ENCODE measurements at places on chromosomes 2 and 18. TPM values are rescaled to one million over a fixed set of nuclear protein-coding genes. Genes with fewer than 3 reads are reported as not detected.
A peak's percentile ranks its signal among the peaks of the same experiment; 100 is the strongest.

DNA sequence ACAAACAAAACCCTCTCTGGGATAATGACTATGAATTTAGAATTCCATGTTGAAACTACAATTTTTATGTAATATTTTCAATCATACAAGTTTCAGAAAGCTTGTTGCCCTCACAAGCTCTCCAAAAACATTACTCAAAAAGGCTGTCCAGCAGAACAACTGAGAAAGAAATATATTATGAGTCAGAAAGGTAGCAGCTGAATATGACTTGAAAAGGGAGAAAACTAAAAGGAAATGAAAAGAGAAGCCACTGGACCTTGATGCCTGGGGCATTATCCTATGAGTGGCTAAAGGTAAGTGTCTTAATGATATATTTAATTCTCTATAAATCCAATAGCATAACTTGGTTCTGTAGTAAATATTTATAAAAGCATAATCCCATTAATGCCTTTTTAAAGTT, 61.8 kb downstream of the NXPH2 start:
- H3K36me3 ChIP-seq: no peaks in the 10 kb centered on the region
- no peaks in the 10 kb centered on the region for H3K27me3 ChIP-seq
- no peak overlapping the region for H3K27ac ChIP-seq

DNA sequence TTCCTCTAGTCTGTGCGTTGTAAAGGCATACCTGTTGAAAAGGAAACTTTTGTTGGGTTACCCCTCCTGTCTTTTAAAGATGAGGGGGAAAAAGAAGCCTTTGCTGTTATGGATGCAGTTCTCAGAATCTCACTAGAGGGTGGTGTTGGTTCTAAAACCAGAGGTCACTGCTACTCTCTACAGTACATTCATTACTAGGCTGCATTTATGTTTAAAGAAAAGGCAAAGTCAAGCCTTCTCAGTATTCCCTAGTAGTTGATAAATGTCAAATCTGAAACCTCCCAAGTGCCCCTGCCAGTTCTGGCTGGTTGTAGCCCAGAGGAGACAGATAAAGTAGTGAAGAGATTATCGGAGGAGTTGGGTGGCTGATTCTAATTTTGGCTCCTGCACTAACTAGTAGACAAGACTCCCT, 1.4 kb upstream of the PLCL1 start:
- no peak for DNase-seq
- no peaks in the 10 kb centered on the region for H3K27me3 ChIP-seq
- H3K27ac ChIP-seq: no peak overlapping the region
- peak overlapping the region; percentile 32 for H3K4me3 ChIP-seq
- peaks cover 40% of the 10 kb centered on the region for H3K4me1 ChIP-seq
- H3K36me3 ChIP-seq: no peaks in the 10 kb centered on the region

DNA sequence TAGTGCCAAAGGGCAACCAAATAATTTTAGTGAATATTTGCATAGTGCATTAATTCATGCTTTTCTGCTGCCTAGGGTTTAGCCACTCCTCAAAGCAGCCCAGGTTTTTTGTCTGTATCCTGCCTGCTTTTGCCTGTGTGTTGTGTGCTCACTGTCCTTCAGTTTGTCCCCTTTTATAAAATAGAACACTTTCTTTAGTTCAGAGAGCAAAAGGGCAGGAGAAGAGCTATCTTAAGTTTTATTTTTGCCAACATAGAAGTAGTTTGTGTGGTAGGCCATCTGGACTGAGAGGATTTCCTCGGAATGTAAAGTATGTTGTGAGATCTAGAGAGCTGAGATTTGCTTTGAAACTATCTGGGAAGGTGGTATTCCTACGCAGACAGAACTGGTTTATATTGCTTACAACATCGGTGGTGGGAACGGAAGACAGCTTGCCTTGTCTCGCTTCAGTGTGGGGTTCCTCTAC, 64.9 kb downstream of the EML4 start:
- H3K4me1 ChIP-seq: peaks cover 47% of the 10 kb centered on the region
- peaks cover 5% of the 10 kb centered on the region for H3K36me3 ChIP-seq
- no peak overlapping the region for H3K4me3 ChIP-seq
- no peak for DNase-seq

DNA sequence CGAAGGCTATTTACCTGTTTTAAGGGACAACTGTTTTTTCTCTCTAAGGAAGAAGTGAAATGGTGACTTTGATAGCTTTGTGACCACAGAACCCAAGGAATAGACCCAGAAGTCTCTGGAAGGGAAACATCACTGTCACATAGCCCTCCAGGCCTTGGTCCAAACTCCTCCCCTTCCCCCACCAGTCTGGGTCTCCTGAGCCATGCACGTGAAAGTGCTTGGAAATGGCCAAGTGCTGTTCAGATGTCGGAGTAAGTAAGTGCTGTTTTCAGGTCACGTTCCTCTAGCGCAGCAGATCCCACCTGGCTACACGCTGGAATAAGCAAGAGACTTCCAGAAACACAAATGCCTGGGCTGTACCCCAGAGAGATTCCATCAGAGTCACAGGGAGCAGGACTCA, 73.0 kb upstream of the AFF3 start:
- H3K36me3 ChIP-seq: no peaks in the 10 kb centered on the region
- H3K4me1 ChIP-seq: no peaks in the 10 kb centered on the region
- H3K27ac ChIP-seq: no peak overlapping the region
- DNase-seq: no peak
- H3K27me3 ChIP-seq: no peaks in the 10 kb centered on the region

- H3K36me3 ChIP-seq: no peaks in the 10 kb centered on the region
- H3K4me3 ChIP-seq: no peak overlapping the region
- no peak overlapping the region for H3K27ac ChIP-seq
- H3K27me3 ChIP-seq: no peaks in the 10 kb centered on the region
- no peaks in the 10 kb centered on the region for H3K4me1 ChIP-seq
Measured at GRCh38 chr2:65701191-65701590, 268.8 kb upstream of the SPRED2 start.

The NCKAP5 gene
- total RNA-seq: not detected

- no peak overlapping the region for H3K27ac ChIP-seq
- no peaks in the 10 kb centered on the region for H3K27me3 ChIP-seq
- H3K4me3 ChIP-seq: no peak overlapping the region
- no peaks in the 10 kb centered on the region for H3K4me1 ChIP-seq
- H3K36me3 ChIP-seq: peaks cover 28% of the 10 kb centered on the region
Measured at GRCh38 chr2:69322631-69323030, 64.4 kb downstream of the GFPT1 start.

DNA sequence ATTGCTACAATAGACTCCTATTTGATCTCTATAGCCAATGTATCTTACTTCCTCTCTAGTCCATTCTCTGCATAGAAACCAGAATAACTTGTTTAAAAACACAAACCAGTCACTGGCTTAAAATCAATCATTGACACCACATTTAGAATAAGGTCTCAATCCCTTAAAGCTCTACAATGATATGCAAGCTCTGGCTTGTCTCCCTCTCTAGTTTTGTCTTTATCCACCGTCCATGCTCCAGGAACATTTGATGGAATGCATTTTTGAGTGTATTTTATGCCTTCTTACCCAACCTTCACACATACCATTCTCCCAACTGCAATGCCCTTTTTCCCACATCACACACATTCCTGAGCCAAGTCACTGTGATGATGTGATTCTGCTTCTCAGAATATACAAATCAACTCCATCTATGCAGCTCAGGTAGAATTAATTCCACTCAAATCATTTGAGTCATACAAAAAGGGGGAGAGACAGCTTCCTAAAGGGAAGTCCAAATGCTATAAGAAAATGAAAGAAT, 1107.2 kb downstream of the DPP10 start:
- DNase-seq: no peak
- H3K4me3 ChIP-seq: no peak overlapping the region
- H3K36me3 ChIP-seq: no peaks in the 10 kb centered on the region
- H3K4me1 ChIP-seq: no peaks in the 10 kb centered on the region
- H3K27me3 ChIP-seq: no peaks in the 10 kb centered on the region
- no peak overlapping the region for H3K27ac ChIP-seq

- H3K4me1 ChIP-seq: no peaks in the 10 kb centered on the region
- no peaks in the 10 kb centered on the region for H3K36me3 ChIP-seq
- no peaks in the 10 kb centered on the region for H3K27me3 ChIP-seq
Measured at GRCh38 chr18:50151926-50152325, 43.0 kb downstream of the MYO5B start.
